ENCODE measurements at places on chromosomes 12 and 14. TPM values are rescaled to one million over a fixed set of nuclear protein-coding genes. Genes with fewer than 3 reads are reported as not detected.

DNA sequence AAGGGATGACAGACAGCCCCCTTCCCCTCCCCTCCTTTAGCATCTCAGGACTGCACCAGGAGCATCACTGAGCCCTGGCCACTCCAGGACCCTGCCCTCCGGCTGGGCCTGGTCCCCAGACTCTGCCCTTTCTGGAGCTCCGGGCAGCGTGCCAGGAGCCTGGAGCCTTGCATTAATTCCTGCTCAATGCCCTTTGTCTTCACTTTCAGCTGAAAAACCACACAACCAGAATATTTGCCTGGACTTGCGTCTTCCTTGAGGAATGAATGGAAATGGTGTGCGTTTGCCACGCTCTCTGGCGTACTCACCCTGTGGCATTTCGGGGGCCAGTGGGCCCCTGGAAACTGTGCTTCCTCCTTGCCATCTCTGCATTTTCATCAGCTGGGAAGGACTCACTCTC, 8.5 kb upstream of the RFLNA start:
- no peak overlapping the region for H3K27ac ChIP-seq
- DNase-seq, result no peak
- no peaks in the 10 kb centered on the region for H3K27me3 ChIP-seq
- peaks cover 2% of the 10 kb centered on the region for H3K4me1 ChIP-seq
- H3K4me3 ChIP-seq, result no peak overlapping the region

GRCh38 chr14:28762303-28762954, 4.2 kb upstream of the FOXG1 start:
- H3K4me1 ChIP-seq, result peaks cover 7% of the 10 kb centered on the region
- H3K27me3 ChIP-seq, result peaks cover 88% of the 10 kb centered on the region
- no peak overlapping the region for H3K27ac ChIP-seq
- H3K36me3 ChIP-seq, result no peaks in the 10 kb centered on the region
- H3K4me3 ChIP-seq, result no peak overlapping the region

Gene NXPH4
- 14.1 TPM for total RNA-seq

Gene TSPAN11
- total RNA-seq, result 0.27 TPM

Gene USP5
- 246 TPM for total RNA-seq
